ENCODE measurements at places on chromosomes 7 and 10.

DNA sequence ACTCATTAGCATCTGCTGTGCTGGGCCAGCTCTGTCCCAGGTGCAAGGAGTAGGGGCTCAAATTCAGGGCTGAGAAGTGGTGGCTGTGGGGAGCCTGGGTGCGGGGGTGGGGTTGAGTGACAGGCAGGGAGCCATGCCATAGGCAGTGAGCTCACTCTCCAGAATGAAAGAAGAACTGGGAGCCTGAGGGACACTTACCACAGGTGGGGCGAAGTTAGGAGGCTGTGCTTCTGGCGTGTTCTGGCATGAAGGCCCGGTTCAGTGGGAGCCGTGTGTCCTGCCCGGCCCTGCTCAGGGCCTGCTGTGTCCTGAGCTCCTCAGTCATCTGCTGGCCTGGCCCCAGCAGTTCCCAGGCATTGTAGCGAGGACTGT lies 62.5 kb downstream of the MKI67 start:
- DNase-seq: peak; percentile 34

DNA sequence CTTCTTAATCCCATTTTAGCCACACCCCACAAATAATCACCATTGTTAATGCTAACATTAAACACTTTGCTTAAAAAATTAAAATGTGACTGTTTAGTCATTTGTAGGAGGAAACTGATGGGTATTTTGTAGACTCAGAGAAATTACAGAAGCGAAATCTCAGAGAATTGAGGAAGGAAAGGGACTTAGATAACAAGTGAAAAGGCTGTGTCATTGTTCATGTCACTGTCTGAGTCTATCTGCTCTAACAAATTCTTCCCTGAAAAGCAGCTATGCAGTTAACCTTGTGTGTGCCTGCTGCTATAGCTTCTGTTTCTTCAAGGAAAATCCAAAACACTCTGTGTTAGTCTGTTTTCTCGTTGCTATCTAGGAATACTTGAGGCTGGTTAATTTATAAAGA lies 40.9 kb upstream of the PLXDC2 start:
- DNase-seq: no peak

DNA sequence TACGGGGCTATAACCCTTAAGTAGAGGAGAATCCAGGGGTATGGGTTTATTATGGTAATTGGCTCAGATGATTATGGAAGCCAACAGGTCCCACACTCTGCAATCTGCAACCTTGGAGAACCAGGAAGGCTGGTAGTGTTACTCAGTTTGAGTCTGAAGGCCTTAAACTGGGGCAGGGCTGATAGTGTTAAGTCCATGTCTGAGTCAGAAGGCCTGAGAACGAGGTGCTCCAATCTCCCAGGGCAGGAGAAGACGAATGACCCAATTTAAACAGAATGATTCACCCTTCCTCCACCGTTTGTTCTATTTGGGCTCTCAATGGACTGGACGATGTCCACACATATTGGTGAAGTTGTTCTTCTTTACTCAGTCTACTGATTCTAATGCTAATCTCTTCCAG lies 244.5 kb upstream of the PTER start:
- no peak for DNase-seq

- no peak for DNase-seq
Measured at GRCh38 chr10:97531401-97531986, 32.8 kb downstream of the UBTD1 start.

DNA sequence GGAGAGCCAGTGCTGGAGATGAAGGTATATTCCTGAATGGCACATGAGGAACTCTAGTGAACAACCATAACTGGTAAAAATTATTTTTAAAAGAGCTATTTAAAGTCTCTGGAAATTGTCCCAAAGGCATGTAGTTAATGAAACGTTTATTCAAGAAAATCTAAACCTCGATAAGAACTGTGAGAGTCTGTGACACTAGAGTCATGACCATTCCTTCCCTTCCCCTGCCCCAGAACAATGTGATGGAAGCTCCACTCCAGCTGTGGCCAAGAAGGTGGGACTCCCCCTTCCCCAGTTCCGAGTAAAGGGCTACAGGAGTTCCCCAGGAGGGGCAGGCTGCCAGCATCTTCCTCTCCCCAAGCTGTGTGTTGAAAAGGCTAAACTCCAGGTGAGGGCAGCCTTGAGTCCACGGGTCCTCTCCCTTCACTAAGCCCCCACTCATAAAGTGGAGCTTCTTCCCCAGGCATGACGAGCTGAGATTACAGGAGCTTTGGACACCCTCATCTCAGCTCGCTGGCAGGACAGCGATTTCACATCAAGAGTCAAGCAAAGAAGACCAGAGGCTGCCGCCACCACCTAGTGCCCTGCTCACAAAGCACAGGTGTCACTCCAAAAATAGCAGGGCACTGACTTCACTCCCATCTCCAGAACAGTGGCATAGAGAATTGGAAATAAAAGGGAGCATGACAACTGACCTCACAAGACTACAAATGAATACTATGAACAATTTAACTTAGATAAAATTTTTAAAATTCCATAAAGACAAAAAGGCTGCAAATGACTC lies 68.5 kb downstream of the NHLRC2 start:
- DNase-seq: no peak

- DNase-seq: no peak
Measured at GRCh38 chr10:48551861-48552591, 52.8 kb downstream of the ARHGAP22 start.

DNA sequence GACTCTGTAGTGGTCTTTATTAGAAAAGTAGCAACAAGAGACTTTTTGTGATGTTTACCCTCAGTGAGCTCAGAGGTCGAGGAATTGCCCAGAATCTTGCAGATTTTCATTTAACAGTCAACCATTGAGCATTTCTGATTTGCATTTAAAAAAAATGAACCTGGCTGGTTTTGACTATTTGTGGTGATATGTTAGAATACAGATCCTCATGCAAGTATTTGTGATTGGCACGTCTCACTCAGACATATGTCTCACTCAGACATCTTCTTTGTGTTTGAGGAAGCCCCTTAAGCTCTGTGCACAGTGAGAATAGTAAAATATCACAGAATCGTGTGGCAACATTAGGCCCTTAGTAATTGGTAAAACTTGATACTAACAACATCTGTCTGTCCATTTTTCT lies 113.2 kb downstream of the SND1 start:
- no peak for DNase-seq

DNA sequence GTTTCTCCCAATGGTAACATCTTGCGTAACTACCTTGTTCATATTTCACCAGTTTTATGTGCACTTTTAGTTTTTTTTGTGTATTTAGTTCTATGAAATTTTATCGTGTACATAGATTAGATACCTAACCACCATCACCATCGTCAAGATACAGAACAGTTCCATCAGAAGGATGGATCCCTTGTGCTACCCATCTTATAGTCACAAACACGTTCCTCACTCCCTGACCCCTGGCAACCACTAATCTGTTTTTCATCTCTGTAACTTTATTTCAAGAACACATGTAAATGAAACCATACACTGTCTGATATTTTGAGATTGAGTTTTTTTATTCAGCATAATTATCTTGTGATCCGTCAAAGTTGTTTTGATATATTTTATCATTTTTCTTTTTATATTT lies 29.9 kb downstream of the FANK1 start:
- DNase-seq: no peak

- no peak for DNase-seq
Measured at GRCh38 chr7:94228223-94228622, 166.5 kb upstream of the COL1A2 start.

GRCh38 chr10:30828164-30828563 lies 198.6 kb upstream of the LYZL2 start:
- DNase-seq: no peak

DNA sequence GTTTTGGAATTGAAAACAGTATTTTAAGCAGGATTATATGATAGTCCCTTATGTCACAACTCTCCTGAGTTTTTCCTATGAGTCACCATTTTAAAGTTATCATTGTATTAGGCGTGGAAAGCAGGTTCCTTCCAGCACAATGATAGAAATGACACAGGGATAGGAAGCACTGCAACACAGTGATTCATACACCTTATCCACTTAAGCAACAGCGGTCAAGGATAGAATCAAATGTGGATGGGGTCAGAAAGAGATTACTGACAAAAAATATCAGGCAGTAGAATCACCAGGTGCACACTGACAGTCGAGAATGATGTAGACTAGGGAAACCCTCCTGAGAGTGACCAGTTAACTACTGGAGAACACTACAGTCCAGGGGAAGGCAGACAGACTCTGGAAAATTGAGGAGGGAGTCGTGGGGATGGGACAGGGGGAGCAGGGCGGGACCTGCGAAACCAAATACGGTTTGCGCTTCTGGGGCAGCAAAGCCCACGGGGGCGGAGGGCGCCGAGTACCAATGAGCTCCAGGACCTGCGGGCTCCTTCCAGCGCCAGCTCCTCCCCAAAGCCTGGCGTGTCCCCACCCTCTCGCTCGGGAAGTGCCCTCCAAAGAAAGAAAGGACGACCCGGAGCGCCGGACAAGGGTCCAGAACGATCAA lies 479 bp downstream of the PNPLA8 start:
- DNase-seq: no peak

GRCh38 chr7:116408166-116408565 lies 91.4 kb upstream of the CAV2 start:
- no peak for DNase-seq

GRCh38 chr10:119166564-119166963 lies 1.1 kb upstream of the SFXN4 start:
- no peak for DNase-seq

DNA sequence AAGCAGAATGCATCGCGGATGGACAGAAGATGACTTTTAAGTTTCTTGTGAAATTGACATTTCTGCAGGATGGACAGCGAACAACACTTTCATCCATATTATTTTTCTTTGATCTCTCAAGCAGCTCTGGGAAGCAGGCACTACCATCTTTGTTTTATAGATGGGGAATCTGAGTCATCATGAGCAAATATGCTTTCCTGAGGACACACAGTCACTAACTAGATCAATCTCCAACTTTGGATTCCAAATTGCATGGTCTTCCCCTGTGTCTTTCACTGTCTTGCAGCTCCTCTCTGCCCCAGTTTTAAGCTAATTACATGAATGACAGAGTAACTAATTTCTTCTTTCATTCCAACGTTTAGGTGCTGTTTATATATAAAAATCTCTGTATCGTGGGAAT lies 201.5 kb downstream of the ADAM12 start:
- no peak for DNase-seq

GRCh38 chr10:63388421-63389031 lies 77.3 kb downstream of the JMJD1C start:
- no peak for DNase-seq

DNA sequence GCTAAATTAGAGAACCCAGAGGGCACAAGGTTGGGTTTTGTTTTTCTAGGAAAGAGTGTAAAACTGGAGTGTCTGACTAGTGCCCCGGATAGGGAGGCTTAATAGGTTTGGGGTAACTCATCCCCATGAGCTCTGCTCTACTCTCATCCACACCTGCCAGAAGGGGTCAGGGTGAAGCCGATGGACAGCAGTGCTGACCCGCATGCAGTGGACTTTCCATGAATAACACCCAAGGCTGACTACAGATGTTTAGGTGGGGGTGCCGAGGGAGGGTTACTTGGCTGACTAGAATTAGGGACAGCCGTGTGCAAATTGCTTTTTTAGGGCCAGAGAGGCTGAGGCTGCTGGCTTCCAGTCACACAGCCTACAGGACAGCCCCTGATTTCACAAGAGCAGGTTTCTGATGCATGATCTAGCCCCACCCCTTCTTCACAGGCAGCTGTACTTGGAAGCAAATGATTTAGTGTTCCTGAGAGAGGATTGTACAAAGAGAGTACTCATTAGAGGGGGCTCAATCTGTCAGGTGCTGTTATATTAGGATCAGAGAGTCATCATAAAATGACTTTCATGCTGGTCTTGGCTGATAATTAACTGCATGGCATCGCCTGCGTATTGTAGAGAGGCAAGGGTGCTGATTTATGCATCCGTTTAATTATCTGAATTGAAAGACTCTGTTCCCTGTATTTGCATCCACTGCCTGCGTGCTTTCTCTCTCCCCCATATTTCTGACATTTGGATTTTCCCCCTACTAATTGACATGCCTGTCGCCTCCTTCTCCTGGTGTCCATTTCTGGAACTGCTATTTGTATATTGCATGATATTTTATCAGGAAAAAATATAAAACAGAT lies 9.5 kb downstream of the INHBA start:
- no peak for DNase-seq

- no peak for DNase-seq
Measured at GRCh38 chr10:6885284-6885683, 305.2 kb upstream of the PRKCQ start.

- DNase-seq: no peak
Measured at GRCh38 chr7:22550514-22551030, 50.6 kb upstream of the STEAP1B start.

DNA sequence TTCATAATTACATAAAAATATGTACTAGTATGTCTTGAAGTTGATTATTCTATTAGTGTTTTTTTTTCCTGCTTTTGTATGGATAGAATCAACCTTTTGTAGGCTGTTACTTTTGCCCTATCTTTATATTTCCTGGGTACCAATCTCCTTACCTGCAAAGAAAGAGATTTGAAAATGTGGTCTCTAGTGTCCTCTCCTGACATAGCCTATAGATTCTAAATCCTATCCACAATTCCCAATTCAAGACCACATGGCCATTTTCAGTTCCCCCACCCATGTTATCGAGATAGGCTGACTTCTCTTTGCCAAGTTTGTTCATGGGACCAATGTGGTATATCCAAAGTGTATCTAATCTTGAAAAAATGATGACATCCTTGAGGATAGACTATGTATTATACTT lies 269.4 kb upstream of the SEMA3D start:
- DNase-seq: no peak

GRCh38 chr10:49382226-49382625 lies 13.7 kb downstream of the DRGX start:
- DNase-seq: no peak

DNA sequence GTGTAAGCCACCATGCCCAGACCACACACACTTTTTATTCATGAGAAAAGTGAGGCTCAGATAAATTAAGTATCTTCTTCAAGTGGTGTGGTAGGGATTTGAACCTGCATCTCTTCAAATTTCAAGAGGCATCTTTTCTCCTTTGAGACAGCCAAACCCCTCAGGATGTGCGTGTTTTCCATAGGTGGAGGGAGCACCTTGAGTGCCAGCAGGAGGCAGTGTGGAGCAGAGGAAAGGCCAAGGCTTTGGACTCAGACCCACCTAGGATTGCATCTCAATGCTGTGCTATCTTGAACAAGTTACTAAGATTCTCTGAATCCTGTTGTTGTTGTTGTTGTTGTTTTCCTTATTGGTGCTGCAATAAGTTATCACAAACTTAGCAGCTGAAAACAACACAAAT lies 40.2 kb upstream of the MYL10 start:
- no peak for DNase-seq

- DNase-seq: no peak
Measured at GRCh38 chr7:117283779-117284178, 39.1 kb downstream of the WNT2 start.

DNA sequence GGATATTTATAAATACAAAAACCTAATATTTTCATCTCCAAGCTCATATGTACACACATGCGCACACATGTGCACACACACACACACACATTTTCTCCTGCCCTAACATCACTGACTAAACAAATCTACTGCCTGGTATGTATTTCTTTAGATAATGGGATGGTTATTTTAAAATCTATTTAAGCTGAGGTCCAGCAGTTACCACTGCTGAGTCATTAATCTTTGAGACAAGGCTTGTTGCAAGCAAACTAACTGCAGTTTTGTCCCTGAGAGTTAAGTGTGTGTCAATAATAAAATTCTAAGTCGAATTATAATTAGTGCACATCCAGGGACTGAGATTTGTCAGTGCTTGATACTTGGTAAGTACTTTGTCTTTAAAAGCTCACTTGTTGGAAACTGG lies 135.1 kb downstream of the VPS50 start:
- no peak for DNase-seq
